ENCODE measurements at places on chromosomes 4 and X.
A peak's percentile ranks its signal among the peaks of the same experiment; 100 is the strongest.

DNA sequence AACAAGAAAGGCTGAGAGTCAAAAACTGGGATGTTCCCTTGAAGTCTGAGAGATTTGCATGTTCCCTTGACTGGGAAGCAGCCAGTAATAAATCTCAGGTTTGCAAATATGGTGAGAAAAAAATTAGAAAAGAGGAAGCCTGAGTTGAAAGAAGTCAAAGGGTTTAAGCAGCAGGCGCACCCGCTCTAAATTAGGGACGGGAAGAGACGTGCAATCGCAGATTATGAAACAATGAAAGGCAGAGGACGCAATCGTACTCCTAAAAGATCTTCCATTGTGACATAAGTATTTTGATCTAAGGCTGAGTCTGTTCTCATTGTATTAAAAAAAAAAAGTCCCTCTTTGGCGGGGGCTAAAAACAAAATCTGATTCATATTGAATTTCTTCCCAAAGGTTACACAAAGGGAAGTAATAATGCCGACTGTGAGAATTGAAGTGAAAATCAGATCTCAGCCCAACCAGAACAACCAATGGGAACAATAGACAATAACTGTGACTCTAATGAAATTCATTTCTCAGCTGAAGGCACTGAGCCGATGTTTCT is 28.2 kb downstream of the SAT1 start:
- ATAC-seq, result peak; percentile 34
- no peaks in the 10 kb centered on the region for H3K27me3 ChIP-seq
- H3K27ac ChIP-seq, result peak overlapping the region; percentile 14
- H3K36me3 ChIP-seq, result no peaks in the 10 kb centered on the region
- peaks cover 8% of the 10 kb centered on the region for H3K4me1 ChIP-seq
- H3K4me3 ChIP-seq, result no peak overlapping the region

DNA sequence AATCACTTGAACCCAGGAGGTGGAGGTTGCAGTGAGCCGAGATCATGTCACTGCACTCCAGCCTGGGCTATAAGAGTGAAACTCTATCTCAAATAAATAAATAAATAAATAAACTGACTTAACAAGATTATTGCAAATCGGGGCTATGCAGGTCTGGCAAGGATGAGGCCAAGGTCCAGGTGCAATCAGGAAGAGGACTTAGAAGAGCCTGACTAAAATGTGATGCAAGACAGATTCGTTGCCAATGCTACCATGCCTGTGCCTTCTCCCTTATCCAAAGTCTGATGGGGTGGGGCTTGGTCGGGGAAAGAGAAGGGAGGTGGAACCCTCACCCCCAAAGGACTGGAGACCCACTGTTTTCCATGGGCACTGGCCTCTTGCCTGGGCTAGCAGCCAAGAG is 14.7 kb downstream of the ZCCHC13 start:
- H3K4me1 ChIP-seq, result no peaks in the 10 kb centered on the region
- H3K27me3 ChIP-seq, result no peaks in the 10 kb centered on the region
- H3K4me3 ChIP-seq, result no peak overlapping the region
- H3K27ac ChIP-seq, result no peak overlapping the region

DNA sequence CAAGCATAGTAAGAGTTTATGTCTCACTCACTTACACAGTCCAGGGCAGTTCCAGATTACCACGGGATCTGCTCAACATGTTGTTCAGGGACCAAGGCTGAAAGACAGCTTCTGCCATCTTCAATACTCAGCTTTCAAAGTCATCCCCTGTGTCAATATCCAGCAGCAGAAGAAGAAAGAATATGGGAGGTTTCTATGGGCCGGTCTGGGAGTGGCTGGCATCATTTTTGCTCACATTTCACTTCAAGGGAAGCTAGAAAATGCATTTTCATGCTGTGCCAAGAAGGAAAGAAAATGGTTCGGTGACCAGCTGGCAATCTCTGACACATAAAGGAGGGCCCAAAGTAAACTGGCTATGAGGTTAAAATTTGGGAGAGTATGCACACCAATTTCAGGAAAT is 211.5 kb upstream of the KLF3 start:
- H3K27me3 ChIP-seq, result no peaks in the 10 kb centered on the region
- no peak overlapping the region for H3K27ac ChIP-seq
- H3K4me3 ChIP-seq, result no peak overlapping the region
- H3K4me1 ChIP-seq, result no peaks in the 10 kb centered on the region
- no peaks in the 10 kb centered on the region for H3K36me3 ChIP-seq
- ATAC-seq, result no peak

DNA sequence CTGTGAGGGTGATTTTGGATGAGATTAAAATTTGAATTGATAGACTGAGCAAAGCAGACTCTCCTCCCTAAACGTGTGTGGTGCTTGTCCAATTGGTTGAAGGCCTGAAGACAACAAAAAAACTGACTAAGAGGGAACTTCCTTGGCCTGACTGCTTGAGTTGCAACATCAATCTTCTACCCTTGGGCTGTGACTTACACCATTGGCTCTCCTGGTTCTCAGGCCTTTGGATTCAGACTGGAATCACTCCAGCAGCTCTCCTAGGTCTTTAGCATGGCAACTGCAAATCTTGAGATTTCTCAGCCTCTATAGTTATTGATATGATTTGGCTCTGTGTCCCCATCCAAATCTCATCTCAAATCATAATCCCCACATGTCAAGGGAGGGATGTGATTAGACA is 49.7 kb upstream of the IGFBP7 start:
- no peak overlapping the region for H3K27ac ChIP-seq
- H3K4me3 ChIP-seq, result no peak overlapping the region
- H3K36me3 ChIP-seq, result no peaks in the 10 kb centered on the region

- ATAC-seq, result no peak
- H3K36me3 ChIP-seq, result no peaks in the 10 kb centered on the region
- no peaks in the 10 kb centered on the region for H3K27me3 ChIP-seq
Observed at GRCh38 chr4:136810626-136811025, 721.7 kb downstream of the PCDH18 start.

GRCh38 chr4:40238008-40238699 is 41.3 kb downstream of the RHOH start:
- no peak overlapping the region for H3K4me3 ChIP-seq
- no peak for ATAC-seq
- H3K27me3 ChIP-seq, result no peaks in the 10 kb centered on the region
- H3K4me1 ChIP-seq, result no peaks in the 10 kb centered on the region
- H3K27ac ChIP-seq, result no peak overlapping the region

- no peak overlapping the region for H3K27ac ChIP-seq
- H3K27me3 ChIP-seq, result no peaks in the 10 kb centered on the region
- ATAC-seq, result no peak
- no peak overlapping the region for H3K4me3 ChIP-seq
- H3K36me3 ChIP-seq, result no peaks in the 10 kb centered on the region
Observed at GRCh38 chr4:12993923-12994322, 490.2 kb downstream of the RAB28 start.

GRCh38 chr4:24453951-24454350 is 130.4 kb downstream of the DHX15 start:
- H3K27ac ChIP-seq, result no peak overlapping the region
- no peaks in the 10 kb centered on the region for H3K27me3 ChIP-seq
- H3K36me3 ChIP-seq, result no peaks in the 10 kb centered on the region
- no peaks in the 10 kb centered on the region for H3K4me1 ChIP-seq
- ATAC-seq, result no peak

GRCh38 chr4:10605746-10606482 is 78.7 kb downstream of the CLNK start:
- H3K4me1 ChIP-seq, result no peaks in the 10 kb centered on the region
- no peaks in the 10 kb centered on the region for H3K27me3 ChIP-seq
- no peak for ATAC-seq
- no peak overlapping the region for H3K4me3 ChIP-seq

DNA sequence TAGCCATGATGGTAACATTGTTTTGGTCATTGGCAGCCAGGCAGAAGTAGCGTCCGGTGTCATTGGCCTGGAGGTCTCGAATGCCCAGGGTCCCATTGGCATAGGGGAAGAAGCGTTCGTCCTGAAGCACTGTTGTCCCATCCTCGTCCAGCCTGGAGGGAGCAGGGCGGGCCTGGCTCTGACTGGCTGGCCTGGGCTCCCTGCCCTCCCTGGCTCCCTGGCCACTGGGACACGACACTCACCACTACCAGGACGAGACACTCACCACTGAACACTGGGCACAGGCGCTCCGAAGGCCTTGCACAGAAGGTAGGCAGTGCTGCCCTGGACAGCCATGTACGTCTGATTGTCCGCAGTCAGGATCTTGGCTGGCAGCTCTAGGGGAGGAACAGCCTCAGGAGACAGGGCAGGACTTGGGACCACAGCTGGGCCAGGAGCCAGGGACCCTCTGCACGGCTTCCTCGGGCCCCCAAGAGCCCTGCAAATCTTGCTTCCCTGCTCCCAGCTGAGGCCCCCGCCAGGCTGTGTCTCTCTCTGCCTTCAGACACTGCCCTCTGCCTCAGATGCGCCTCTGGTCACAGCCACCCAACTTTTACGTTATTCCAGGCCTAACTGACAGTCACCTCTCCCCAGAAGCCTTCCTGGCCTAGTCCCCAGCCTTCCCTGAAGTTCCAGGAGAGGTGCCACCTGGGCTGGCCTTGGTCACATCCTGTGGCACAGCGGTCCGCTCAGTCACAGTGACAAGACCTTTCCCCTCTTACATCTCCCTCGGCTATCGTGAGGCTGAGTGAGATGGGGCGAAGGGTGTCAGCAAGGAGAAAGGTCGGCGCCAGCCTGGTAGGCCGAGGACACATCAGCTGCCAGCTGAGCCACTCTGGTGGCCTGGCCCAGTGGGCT is 17.1 kb downstream of the L1CAM start:
- ATAC-seq, result no peak
- H3K27ac ChIP-seq, result no peak overlapping the region
- H3K27me3 ChIP-seq, result peaks cover 29% of the 10 kb centered on the region
- H3K4me3 ChIP-seq, result no peak overlapping the region
- H3K36me3 ChIP-seq, result no peaks in the 10 kb centered on the region
- no peaks in the 10 kb centered on the region for H3K4me1 ChIP-seq

DNA sequence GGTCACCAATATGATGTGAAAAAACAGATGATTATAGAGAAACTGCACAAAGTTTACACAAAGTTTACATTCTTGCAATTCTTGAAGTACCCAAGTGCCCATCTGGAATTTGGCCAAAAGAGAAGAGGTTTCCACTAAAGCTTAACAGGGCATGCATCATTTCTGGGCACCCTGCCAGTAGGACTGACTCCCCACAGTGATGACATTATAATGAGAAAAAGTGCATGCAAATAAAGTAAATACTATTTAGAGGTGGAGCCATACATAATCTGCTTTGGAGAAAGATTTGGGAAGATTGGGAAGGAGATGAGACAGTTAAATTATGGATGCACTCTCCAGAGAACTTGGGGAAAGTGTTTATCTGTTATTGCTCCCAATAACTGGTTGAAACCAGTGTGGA is 93.7 kb upstream of the TRPC3 start:
- H3K36me3 ChIP-seq, result no peaks in the 10 kb centered on the region
- no peak overlapping the region for H3K27ac ChIP-seq
- H3K4me3 ChIP-seq, result no peak overlapping the region
- no peaks in the 10 kb centered on the region for H3K4me1 ChIP-seq
- no peaks in the 10 kb centered on the region for H3K27me3 ChIP-seq
- ATAC-seq, result no peak

GRCh38 chr4:52372269-52372668 is 286.8 kb downstream of the USP46 start:
- H3K36me3 ChIP-seq, result no peaks in the 10 kb centered on the region
- H3K27me3 ChIP-seq, result no peaks in the 10 kb centered on the region
- no peak overlapping the region for H3K4me3 ChIP-seq
- no peak for ATAC-seq
